Inflammatory macrophage (primary cell): ENCODE measurements at places on chromosomes 7 and 10.
A peak's percentile ranks its signal among the peaks of the same experiment; 100 is the strongest.

DNA sequence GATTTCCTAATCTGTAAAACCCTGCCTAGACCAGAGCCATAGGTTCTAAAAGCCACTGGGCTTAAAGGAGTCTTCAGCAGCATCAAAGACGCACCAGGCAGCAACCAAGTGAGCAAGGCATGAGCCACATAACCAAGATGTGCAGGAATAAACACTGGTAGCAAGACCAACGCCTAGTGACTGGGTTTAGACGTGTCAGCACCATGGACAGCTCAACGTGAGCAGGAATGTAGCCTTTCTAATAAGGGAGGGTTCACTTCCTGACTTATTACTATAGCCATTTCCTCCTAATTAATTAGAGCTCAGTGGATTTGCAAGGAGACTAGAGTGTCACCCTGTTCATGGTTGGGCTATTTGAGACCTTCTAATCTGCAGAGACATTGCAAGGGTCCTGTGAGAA is 223.7 kb downstream of the LHFPL3 start:
- DNase-seq = no peak

DNA sequence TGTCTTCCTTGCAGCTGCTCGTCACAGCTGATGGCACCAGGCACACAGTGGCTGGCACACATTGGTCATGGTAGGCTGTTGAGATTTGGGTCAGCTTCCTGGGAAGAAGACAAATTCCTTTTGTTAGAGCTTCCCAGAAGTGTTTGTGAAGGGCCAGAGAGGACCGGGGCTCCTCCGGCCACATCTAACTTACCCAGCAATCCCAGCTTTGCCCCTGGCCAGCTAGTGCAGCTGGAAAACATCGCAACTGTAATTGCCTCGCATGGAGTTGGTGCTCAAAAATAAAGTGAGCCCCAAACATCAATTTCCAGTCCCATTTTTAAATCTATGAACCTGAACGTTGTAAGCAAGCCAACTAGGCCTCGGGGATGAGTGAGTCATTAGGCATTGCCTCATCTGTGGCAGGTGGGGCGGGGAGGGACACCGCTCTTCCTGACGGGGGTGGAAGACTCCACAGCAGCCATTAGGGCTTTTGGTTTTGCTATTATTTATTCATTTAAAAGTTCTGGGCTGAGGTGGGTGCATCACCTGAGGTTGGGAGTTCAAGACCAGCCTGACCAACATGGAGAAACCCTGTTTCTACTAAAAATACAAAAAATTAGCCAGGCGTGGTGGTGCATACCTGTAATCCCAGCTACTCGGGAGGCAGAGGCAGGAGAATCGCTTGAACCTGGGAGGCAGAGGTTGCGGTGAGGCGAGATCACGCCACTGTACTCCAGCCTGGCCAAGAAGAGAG is 12.4 kb downstream of the CPA5 start:
- DNase-seq = no peak

DNA sequence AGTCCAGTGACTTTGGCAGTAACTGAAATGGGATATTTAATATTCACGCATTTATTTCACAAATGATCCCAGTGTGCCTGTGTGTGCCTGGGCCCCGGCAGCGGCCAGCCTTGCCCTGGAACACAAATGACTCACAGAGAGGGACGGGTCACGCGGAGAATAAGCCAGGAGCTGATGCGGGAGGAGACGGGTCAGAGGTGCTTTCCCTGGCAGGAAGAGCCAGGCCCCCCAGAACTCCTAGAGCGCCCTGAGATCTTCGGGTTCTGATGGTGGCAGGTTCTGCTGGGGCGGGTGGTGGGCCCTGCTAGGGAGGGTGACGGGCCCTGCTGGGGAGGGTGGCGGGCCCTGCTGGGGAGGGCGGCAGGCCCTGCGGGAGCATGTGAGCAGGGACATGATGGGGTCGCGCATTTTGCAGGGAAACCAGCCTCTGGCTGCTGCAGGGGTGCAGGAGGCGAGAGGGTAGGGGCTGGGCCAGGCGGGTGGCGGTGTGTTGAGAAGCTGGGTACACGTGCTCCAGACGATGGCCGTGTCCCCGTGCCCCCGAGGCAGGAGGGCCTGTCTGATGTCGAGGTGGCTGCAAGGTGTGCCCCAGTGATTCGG is 84.2 kb upstream of the DIP2C start:
- no peak for DNase-seq

GRCh38 chr7:14021069-14021468 is 31.6 kb upstream of the ETV1 start:
- no peak for DNase-seq

DNA sequence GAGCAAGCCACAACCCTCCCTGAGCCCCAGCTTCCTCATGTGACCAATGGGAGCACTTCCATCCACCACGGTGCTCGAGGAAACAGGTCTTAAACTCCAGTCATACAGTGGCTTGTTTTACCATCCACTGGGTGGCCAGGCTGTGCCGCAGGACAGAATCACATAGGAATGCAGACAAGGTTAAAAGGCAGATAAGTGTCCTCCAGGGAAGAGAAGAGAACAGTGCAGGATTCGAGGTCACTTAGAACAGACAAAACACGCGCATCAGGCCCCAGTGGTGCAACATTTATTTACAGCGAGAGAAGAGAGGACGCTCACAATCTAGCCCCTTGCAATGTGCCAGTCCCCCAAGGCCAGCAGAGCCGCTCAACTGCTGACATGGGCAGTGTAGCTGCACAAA is 92.8 kb downstream of the TMEM130 start:
- DNase-seq = no peak

- no peak for DNase-seq
Observed at GRCh38 chr7:157151626-157152339, 13.1 kb downstream of the UBE3C start.

- DNase-seq = no peak
Observed at GRCh38 chr10:30055226-30055662, 4.1 kb downstream of the JCAD start.

DNA sequence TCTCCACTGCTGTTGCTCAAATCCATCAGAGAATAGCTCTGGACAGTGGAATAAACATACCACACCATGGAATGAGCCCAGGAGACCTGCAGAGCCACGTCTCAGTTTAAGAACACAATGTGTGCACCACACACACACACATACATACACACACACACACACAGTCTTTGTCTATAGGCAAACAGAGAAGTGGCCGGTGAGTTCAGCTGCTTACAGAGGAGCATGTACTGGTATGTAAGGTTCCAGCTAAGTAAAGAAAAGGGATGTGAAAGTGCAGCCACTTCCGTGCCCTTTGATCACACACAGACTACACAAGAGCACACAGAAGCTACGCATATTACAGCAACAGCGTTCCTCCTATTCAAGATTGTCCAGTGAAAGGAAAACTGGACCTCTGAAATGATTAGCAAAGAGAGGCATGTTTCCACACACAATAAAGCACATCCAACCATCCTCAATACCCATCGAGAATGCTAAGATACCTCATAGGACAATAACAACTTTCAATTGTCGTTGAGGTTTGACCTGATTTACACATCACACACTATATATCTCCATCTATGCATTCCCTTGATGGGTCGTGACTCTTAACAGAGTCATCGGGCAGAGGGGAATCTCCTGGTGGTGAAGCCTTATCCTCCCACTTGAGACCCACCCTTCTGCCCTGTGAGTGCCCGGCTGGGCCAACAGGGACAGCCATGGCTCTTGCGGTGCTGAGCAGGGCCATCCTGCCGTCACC is 23.6 kb downstream of the SLC35B4 start:
- DNase-seq = peak; percentile 93

DNA sequence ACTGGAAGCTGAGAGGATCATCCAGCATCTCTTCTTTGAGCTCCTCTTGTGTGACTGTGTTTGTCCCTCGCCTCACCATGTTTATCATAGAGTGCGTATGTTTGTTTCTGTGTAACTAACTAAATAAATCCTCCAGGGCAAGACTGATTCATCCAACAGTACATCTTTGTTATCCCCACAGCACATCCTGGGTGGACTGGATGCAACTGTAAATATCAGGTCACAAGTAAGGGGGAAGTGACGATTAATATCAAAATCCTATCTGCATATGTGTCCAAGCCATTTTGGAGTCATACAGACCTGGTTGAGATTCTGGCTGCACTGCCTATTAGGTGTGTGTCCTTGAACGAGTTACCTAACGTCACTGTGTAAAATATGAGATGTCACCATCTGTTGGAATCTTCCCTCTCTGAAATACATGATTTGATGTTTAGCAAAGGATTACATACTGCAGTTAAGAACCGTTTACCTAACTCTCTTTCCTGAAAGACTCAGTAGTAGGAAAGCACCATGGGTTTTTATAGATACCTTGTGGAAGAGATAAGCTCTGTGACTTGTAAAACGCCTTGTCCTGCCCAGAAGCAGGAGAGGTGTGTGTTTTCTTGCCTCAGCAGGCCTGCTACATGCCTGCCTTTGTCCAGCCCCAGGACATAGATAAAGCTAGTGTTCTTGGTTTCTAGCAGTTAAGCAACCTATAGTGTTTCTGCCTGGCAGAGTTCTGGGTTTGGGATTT is 25.8 kb downstream of the WBP1L start:
- no peak for DNase-seq

DNA sequence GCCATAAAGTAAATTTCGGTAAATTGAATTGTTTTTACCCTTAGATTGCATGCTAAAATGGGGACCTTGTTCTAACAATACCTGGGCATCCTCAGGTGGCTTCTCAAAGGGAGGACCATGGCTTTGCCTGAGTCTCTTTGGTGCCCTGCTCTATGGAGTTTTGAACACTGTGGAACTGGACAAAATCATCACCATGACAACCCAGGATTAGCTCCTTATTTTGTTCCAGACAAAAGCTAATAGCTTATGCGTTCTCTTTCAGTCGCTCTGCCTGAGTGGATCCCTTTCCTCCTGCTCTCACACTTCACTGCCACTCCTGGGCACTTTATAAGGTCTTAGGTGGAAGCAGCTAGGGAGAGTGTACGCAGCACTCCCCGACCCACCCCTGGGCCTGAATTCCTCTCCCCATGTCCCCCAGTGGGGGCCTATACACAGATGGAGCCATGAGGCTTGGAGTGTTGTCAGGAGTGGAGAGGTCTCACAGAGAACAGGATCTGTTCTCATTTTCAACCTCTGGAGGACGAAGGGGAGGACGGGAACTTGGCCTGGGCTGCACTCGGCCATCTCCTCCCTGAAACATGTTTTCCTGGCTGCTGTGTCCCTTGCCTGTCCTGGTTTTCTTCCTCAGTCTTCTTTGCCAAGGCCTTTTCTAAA is 19.0 kb downstream of the ADCYAP1R1 start:
- no peak for DNase-seq

- DNase-seq = no peak
Observed at GRCh38 chr7:124124201-124124600, 91.3 kb upstream of the TMEM229A start.

- DNase-seq = no peak
Observed at GRCh38 chr10:52517012-52517411, 202.9 kb downstream of the DKK1 start.

DNA sequence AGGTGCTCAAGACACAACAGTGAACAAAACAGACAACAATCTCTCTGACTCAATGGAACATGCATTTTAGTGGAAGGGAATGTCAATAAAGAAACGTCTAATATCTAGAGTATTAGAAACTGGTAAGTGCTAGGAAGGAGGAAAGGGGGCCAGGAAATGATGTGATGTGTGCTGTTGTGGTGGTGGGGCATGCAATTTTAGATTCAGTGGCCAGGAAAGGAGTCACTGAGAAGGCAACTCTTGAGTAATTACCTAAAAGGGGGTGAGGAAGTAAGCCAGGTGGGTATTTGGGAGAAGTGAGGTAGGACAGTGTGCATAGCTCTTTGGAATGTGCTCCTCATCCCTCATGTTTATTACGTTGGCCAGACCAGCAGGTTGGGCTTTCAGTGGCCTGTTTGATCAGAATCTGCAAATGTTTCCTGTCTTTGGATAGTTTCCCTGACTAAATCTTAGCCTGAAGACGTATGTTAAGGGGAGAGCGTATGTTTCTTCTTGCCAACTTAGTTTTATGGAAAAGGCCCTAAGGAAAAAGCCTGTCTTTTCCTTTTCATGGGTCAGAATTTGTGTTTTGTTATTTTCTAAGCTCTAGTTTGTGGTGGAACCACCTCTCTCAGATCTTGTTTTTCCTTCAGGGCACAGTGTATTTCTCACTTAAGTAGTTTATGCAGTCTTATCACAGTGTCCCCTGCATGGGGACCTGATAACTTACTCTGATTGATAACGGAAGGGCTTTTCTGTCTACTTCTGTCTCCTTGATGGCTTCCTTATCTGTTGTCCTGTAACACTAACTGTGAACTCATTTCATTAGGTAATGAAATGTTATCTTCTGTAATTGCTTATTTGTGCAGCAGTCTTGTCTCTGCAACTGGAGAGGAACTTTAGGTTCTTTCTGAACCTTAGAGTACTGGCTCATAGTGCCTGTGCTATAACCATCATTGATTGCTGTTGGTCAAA is 203.7 kb downstream of the AUTS2 start:
- DNase-seq = no peak

DNA sequence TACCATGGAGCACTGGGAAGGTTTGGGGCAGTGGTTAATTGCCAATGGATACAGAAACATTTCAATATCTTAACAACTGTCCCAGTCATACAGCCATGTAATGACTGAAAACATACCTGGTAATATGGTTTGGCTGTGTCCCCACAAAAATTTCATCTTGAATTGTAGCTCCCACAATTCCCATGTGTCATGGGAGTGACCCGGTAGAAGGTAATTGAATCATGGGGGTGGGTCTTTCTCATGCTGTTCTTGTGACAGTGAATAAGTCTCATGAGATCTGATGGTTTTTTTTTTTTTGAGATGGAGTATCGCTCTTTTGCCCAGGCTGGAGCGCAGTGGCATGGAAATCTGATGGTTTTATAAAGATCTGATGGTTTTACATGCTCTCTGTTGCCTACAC is 284.4 kb downstream of the TCF7L2 start:
- peak; percentile 19 for DNase-seq

- DNase-seq = no peak
Observed at GRCh38 chr10:133418289-133418993, 6.0 kb downstream of the SPRN start.

DNA sequence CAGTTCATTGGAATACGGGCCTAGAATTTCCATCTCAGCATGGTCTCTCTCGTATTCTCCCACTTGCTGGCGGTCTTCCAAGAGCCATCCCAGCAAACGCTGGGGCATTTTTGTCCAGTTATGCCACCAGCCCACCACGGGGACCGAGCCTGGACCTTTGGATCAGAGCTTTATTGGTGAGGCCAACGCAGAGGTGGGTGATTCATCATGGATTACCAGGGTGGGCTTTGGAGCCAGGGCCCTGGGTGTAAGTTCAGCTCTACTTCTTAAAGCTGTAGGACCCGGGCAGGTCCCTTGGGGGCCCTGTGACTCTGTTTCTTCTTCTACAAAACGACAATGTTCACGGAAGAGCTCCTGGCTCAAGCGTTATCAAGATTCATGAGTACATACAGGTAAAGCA is 22.7 kb upstream of the PITRM1 start:
- DNase-seq = no peak

DNA sequence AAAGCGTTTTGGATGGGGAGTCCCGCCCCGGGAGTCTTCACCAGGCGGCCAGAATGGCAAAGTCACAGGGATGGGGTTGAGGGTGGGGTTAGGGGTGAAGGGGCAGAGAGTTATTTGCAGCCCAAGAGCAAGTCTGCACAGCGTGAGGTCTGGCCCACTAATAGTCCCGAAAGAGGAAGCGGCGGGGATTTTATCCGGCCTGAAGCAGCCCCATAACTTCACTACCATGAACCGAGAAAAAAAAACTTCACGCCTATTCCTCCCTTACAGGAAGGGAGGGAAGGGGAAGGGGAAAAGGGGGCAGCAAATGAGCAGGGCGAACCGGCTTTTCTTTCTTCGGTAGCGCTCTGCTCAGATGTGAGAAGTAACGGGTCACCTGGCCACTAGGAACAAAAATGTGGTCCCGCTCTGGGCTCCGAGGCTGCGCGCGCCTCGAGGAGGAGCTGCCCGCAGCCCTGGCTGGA is 712 bp downstream of the ITPRIP start:
- peak; percentile 83 for DNase-seq

- no peak for DNase-seq
Observed at GRCh38 chr10:118116715-118117449, 70.1 kb upstream of the RAB11FIP2 start.
